ENCODE measurements at places on chromosomes 5 and 9.

- DNase-seq = no peak
These were observed 10.8 kb upstream of the FOXD1 start for GRCh38 chr5:73459366-73459765.

DNA sequence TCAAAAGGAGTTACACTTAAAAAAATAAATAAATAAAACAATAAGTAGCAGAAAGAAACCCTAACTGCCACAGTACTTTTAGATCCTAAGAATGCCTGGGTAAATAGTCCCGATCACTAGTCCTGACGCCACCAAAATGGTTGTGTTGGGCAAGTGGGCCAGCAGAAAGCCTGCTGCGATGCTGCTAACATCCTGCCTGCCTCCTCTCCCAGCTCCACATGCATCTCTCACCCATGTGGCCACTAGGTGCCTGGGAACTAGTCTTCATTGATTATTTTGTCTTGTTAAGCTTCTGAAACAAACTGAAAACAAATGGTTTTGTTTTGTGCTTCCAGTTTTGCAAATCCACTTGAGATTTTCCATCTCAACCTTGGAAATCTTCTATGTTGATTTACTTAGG lies 54.4 kb upstream of the TRAF1 start:
- no peak for DNase-seq

GRCh38 chr9:133771486-133772482 lies 33.6 kb upstream of the SARDH start:
- DNase-seq = no peak

GRCh38 chr9:135775911-135776310 lies 73.9 kb downstream of the KCNT1 start:
- DNase-seq = no peak

GRCh38 chr5:101271416-101271815 lies 368.3 kb upstream of the ST8SIA4 start:
- no peak for DNase-seq

- DNase-seq = no peak
These were observed 86.6 kb upstream of the SLC24A2 start for GRCh38 chr9:19875291-19875920.

DNA sequence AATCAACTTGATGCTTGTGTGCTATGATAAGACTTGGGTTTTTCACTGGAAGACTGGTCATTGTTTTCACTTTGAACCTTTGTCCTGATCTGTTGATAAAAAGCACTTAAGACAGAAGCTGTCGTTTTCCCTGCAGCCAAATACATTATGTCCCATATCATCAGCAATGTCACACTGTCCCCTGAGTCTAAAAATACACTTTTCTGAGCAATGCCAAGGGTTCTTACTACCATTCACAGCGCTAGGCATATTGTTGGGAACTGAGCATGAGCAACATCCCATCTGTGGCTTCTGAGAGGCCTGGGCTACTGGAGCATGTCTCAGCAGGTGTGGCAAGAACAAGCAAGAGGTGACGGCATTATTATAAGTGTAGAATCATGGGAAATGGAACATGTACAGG lies 81.8 kb downstream of the SEMA6A start:
- DNase-seq = no peak
